Stomach (tissue), 19 donors: ENCODE measurements at places on chromosomes 6 and 20. TPM values are rescaled to one million over a fixed set of nuclear protein-coding genes. Genes with fewer than 3 reads are reported as not detected.
A peak's percentile ranks its signal among the peaks of the same experiment; 100 is the strongest.

- no peak for DNase-seq
These were observed 87.9 kb downstream of the CDC5L start for GRCh38 chr6:44475417-44475778.

- no peak for DNase-seq
These were observed 22.4 kb downstream of the JAG1 start for GRCh38 chr20:10651227-10651990.

DNA sequence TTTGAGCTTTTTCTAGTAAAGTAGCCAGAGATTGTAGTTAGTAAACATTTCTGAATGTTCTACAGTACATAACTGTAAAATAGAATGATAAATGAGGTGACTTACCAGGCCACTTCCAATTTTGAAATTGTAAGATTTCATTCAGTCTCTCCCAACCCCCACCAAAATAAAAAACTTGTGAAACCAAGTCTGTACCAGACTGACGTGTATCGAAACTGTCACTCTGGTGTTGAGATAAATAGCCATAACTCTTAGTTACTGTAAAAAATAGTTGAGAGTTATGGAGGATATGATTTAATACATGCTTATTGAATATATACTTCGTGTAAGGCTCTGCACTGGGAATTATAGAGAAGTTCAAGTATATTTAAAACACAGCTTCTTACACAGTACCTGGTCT, 455.7 kb downstream of the PLCB1 start:
- DNase-seq, result no peak

Gene OR2B6
- total RNA-seq, result not detected

Gene TMC2
- not detected for total RNA-seq

- DNase-seq, result no peak
These were observed 8.7 kb downstream of the APMAP start for GRCh38 chr20:24983896-24984295.

Gene PSORS1C2
- 0.73 TPM for total RNA-seq

Gene HLA-DPB1
- 46.6 TPM for total RNA-seq

DNA sequence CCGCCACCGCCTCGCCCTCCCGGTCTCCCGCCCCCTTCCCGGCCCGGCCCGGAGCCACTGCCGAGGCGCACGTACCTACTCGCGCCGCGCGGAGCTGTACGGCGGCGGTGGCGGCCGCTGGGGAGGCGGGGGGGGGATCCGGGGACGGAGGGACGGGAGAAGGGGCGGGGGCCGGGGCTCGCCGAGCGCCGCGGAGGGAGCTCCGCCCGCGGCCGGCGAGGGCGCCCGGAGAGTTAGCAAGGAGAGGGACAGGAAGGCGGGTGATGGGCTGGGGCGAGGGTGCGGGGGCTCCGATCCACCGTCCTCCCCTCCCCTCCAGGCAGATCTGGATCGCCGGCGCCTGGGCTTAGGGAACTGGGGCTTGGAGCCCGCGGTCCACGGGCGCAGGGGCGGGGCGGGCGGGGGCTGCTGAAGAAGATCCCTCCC, 548 bp upstream of the TMEM74B start:
- peak; percentile 34 for DNase-seq

- no peak for DNase-seq
These were observed 273.9 kb upstream of the TAB2 start for GRCh38 chr6:149043476-149044130.

Gene ADGRF5
- total RNA-seq, result 34.0 TPM

Gene CST3
- total RNA-seq, result 427 TPM

Gene CGAS
- total RNA-seq, result 1.7 TPM
